ENCODE measurements at places on chromosomes 7 and 10. TPM values are rescaled to one million over a fixed set of nuclear protein-coding genes. Genes with fewer than 3 reads are reported as not detected.

Gene ETV1
- 2.5 TPM for total RNA-seq

Gene SAP25
- total RNA-seq = not detected

Gene PNLIPRP1
- not detected for total RNA-seq

Gene TFEC
- total RNA-seq = not detected

Gene ARMC3
- 5.2 TPM for total RNA-seq

Gene ZNF853
- not detected for total RNA-seq

Gene SAMD9L
- total RNA-seq = 1.0 TPM

Gene NKX1-2
- not detected for total RNA-seq

Gene CXCL12
- 0.14 TPM for total RNA-seq

Gene CCDC3
- total RNA-seq = not detected

Gene BAZ1B
- total RNA-seq = 50.9 TPM

Gene NRP1
- 18.1 TPM for total RNA-seq

Gene BCCIP
- total RNA-seq = 71.8 TPM

All from Caki2 (cell line).